NCI-H1417 treated with DMSO at 0.1 percent for 48 hours (cell line): ENCODE measurements at places on chromosomes 12 and 14.

DNA sequence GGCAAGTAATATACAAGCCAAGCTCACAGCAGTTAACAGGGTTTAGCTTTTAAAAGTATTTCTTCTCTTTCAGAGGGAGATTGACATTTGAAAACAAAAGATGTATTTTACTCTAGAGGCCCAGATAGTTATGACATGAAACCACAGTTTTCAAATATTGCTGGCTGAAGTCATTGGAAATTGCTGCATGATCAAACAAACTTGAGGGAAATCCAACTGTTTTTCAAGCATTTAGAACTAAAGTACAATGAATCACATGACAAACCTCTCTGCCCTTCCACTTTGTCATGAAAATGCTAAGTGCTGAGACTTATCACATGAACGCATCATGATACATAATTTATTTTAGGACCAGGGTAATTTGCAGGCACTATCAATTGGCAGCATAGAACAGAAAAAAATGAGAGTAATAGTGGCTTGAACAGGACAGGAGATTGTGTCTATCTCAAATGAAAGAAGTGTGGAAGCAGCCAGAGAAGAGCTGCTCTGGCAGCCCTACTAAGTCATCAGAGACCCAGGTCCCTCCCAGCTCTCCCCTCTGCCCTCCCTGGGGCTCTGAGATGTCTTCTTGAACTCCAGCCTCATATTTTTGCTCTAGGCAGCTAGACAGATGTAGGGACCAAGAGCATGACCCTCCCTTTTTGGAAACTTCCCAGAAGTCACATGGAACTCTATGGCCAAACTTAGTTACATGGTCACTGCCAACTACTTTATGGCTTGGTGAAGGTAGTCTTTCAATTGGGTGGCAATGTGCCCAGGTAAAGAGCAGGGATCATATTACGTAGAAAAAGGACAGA is 90.1 kb upstream of the PELI2 start:
- DNase-seq, result no peak

DNA sequence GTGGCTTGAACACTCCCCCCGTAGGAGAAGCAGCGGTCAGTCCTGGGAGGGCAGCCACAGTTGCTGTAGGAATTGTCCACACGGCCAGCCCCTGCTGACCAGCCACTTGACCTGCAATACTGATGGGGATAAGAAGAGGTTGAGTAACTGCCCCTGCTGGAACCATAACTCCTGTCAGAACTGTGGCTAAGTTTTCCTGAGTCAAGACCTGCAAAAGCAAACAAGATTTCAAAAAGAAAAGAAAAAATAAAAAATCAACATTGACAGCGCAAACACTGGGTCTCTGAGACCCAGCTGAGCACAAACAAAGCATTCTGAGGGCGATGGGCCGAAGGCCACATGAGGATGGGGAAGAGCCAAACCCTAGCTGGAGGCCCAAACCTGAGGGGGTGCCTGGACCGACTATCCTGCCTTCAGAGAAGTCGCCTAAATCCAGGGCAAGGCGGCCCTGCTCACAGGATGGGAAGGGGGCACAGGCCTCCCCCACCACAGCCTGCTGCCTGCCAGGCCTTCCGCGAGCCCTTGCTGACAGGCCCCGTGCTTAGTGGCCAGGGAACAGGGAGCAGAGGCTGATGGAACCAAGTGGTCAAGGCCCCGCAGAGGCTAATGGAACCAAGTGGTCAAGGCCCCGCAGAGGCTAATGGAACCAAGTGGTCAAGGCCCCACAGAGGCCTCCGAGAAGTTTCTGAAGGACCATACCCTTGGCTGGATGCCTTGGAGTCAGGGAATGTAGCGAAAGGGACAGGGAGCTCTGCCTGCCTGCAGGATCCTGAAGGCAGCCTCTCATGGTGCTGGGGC is 19.1 kb downstream of the POU6F1 start:
- no peak for DNase-seq

- DNase-seq, result no peak
Observed at GRCh38 chr12:91053951-91054715, 3.7 kb downstream of the KERA start.

GRCh38 chr12:3202096-3202495 is 124.9 kb downstream of the TSPAN9 start:
- no peak for DNase-seq

GRCh38 chr12:56487448-56488040 is 417 bp downstream of the GLS2 start:
- no peak for DNase-seq

- no peak for DNase-seq
Observed at GRCh38 chr14:26996246-26996645, 398.4 kb upstream of the NOVA1 start.

- no peak for DNase-seq
Observed at GRCh38 chr12:54337854-54338650, 13.1 kb downstream of the COPZ1 start.

- DNase-seq, result no peak
Observed at GRCh38 chr12:57755454-57756372, 810 bp downstream of the MARCHF9 start.
